Airway epithelial cell (primary cell): ENCODE measurements at places on chromosomes 12 and 14. TPM values are rescaled to one million over a fixed set of nuclear protein-coding genes. Genes with fewer than 3 reads are reported as not detected.

The KRT85 gene
- not detected in 2 replicates for total RNA-seq

The RPS6KL1 gene
- 1.6 and 1.8 TPM in 2 replicates for total RNA-seq

The MAPK1IP1L gene
- 76.0 and 115 TPM in 2 replicates for total RNA-seq

The REP15 gene
- 0.78 TPM in 1 of 2 replicates, not detected in the other for total RNA-seq

The CLEC2B gene
- total RNA-seq, result 0.23 and 0.63 TPM in 2 replicates

The HCAR2 gene
- total RNA-seq, result 3.9 and 5.1 TPM in 2 replicates

The DACT1 gene
- 0.21 TPM in 1 of 2 replicates, not detected in the other for total RNA-seq

The AP1G2 gene
- 57.8 and 73.3 TPM in 2 replicates for total RNA-seq

The BATF gene
- total RNA-seq, result 2.1 and 7.3 TPM in 2 replicates

The PTPRO gene
- total RNA-seq, result 0.21 and 0.23 TPM in 2 replicates

The KLC1 gene
- total RNA-seq, result 157 TPM in 2 replicates

The OR4M1 gene
- total RNA-seq, result not detected in 2 replicates

The DPPA3 gene
- total RNA-seq, result not detected in 2 replicates

The METTL25 gene
- total RNA-seq, result 3.9 and 11.2 TPM in 2 replicates

The FSCB gene
- total RNA-seq, result not detected in 2 replicates

The SPTLC2 gene
- 20.6 and 22.9 TPM in 2 replicates for total RNA-seq

The CLEC9A gene
- not detected in 2 replicates for total RNA-seq

The RERGL gene
- not detected in 2 replicates for total RNA-seq

The TMEM116 gene
- total RNA-seq, result 2.2 and 4.4 TPM in 2 replicates

The APOLD1 gene
- total RNA-seq, result 1.7 and 2.0 TPM in 2 replicates
